ENCODE measurements at places on chromosomes 16 and 17.

DNA sequence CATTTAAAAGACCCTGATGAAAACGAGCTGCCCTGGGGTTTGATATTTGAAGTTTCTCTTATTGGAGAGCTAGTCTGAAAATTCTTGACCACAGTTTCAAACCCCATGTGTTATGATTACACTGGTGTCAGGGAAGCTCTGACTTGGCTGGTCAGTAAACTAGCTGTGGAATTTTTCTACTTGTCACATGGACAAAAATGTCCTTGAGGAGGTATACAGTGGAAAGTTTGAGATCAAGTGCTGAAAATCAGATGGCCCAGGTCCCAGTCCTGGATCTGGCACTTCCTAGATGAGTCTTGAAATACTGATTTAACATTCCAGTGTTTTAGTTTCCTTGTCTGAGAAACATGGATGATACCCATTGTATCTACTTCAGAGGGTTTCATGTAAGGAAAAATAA is 30.7 kb upstream of the SOX9 start:
- no peak for DNase-seq

GRCh38 chr17:31856750-31857149 is 2.3 kb downstream of the COPRS start:
- DNase-seq, result no peak

DNA sequence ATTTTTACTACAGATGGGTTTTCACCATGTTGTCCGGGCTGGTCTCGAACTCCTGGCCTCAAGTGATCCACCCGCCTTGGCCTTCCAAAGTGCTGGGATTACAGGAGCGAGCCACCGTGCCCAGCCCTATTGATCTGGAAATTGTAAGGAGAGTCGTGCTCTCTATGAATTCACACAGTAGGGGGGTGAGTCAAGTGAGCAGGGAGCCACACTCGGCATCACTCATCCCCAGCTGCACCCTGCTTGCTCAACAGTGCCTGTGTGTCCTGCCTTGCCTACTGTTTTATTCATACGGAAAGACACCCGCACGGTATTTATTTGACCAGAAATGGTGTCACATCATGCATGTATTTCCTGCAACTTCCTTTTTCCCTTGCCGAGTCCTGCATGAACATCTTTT is 157.2 kb upstream of the FOXF1 start:
- no peak for DNase-seq

- DNase-seq, result no peak
These were observed 29.4 kb upstream of the SLC13A2 start for GRCh38 chr17:28443901-28444638.

- peak; percentile 54 for DNase-seq
These were observed 20.0 kb downstream of the TRAF4 start for GRCh38 chr17:28763804-28764266.

- DNase-seq, result no peak
These were observed 998 bp upstream of the SRSF1 start for GRCh38 chr17:58007781-58008706.

GRCh38 chr17:41649923-41650519 is 25.6 kb upstream of the KRT17 start:
- no peak for DNase-seq

- DNase-seq, result no peak
These were observed 3.4 kb downstream of the LYRM9 start for GRCh38 chr17:27889711-27890251.

- no peak for DNase-seq
These were observed 6.2 kb upstream of the CYB561 start for GRCh38 chr17:63452046-63452961.

DNA sequence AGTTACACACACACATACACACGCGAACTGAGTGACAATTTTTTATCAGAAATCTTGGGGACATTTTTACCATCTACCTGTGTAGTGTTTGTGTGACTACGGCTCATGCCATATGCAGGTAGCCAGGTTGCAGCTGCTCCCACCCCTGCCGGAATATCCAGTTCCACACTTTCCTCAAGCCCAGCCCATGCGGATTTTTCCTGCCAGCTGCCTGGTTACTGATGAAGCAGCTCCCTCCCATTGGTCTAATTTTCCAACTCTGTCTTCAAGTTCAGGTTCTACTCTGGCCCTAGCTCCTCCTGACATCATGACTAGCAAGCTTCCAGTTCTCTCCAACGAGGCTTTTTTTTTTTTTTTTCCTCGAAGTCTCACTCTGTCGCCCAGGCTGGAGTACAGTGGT is 4.8 kb downstream of the GSG1L2 start:
- DNase-seq, result no peak

GRCh38 chr16:19804538-19805323 is 79.9 kb downstream of the GPRC5B start:
- DNase-seq, result peak; percentile 0

- DNase-seq, result no peak
These were observed 2.4 kb downstream of the NECAB2 start for GRCh38 chr16:83970430-83970815.

Data from stimulated activated CD8-positive, alpha-beta memory T cell treated with anti-CD3 and anti-CD28 coated beads, Interleukin-7, amount 100 ng/mL, for 4 hours (primary cell).